ENCODE measurements at places on chromosomes 3 and 15.

DNA sequence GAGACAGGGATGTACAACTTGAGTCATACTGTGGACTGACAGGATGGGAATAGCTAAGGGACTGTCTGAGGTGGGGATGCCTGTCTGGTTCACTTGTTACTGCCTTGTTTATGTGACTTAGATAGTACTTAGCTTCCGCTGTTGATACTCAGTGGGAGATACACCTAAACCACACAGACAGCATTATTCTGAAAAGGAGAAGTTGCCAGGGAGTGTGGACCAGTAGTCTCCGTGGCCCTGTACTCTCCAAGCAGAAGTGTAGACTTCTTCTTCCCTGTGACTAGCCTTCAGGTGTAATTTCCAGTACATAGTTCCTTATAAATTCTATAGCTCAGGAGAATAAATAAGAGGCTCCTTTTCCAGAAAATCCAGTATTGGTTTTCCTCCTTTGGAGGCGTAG, 5.1 kb downstream of the HIGD2B start:
- no peak for DNase-seq

GRCh38 chr15:48466820-48467219, 135.6 kb downstream of the DUT start:
- no peak for DNase-seq

DNA sequence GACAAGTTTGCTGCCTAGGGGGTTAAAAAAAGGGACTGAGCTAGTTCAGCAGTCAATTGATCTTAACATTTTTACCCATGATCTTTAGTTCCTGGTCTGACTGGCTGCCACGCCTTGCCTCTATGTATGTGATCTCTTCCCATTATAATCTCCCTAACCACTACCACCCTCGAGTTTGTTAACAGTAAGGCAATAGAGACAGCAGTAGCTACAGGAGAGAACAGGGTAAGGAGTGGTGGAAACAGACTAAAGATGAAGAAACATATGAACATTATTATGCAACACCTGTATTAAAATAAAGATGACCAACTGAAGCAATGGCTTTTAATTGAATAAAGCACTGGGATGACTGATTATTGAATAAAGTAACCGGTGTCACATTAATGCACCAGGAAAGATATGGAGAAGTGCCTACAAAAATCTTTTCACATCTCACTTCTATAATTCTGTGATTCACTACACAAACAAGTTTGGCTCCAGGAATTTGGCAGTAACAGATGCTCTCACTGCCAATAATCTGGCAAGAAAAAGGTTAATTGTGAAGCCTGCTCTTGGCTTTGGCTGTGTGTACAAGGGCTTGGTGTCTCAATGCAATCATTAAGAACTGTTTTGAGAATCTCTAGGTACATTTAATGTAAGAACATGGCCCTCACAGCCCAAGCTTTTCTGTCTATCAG, 95.7 kb downstream of the HHLA2 start:
- DNase-seq, result no peak

GRCh38 chr3:190360228-190360627, 27.7 kb upstream of the CLDN16 start:
- no peak for DNase-seq

- no peak for DNase-seq
Observed at GRCh38 chr15:24772266-24772665, 96.7 kb downstream of the NPAP1 start.

GRCh38 chr3:81027344-81027743, 734.1 kb downstream of the GBE1 start:
- no peak for DNase-seq

DNA sequence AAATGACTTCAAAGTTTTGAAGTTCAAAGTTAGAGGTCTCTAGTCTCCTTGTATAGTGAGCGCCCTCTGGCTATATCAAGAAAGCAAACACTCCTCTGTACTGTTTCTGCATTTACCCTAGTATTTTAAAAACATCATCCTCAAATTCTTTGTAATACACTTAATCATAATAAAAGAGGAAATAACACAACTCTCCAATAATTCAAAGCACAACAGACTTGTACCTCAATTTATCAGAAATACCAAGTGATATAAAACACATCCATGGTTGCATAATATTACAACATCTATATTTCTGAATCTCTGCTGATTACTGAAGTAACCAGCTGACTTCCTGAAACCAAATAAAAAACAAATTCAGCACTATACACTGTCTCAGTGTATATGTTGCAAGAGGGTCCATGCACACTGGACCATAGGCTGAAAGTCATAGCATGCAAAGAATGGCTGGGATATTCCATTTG, 12.5 kb downstream of the PLOD2 start:
- no peak for DNase-seq

- no peak for DNase-seq
Observed at GRCh38 chr15:37880009-37880834, 54.2 kb upstream of the TMCO5A start.

- no peak for DNase-seq
Observed at GRCh38 chr15:39741258-39741657, 41.4 kb downstream of the FSIP1 start.

GRCh38 chr15:78063970-78064385, 13.5 kb downstream of the TBC1D2B start:
- no peak for DNase-seq

- no peak for DNase-seq
Observed at GRCh38 chr3:9059489-9060400, 96.5 kb upstream of the RAD18 start.

- DNase-seq, result no peak
Observed at GRCh38 chr3:121481106-121481880, 64.5 kb downstream of the POLQ start.

DNA sequence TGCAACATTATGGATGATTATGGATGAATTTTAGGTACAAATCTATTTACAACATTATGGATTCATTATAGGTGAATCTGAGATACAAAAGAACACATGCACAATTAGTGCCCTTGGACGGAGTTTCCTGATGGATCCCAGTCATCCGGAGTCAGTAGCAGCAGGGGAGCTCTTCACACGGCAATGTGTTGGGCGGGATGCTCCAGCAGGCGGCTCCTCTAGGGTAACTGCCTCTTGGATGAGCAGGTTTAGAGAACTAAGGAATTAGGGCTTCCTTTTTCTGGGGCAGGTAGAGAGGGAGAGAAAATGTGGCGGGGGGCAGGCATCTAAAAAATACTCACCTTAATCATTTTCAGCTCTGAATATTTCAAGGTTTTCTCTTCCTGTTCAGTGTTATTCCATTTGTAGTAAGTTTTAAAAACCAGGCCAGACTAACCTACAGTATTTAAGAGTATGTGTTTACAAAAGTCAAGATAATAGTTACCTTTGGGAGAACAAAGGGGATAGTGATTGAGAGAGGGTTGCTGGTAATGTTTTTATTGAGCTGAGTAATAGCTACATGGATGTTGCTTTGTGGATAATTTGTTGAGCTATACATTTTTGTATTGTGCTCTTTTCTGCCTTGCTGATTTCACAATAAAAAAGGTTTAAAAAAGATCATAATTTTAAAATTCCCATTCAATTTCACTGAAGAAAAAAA, 27.4 kb upstream of the GOLM2 start:
- DNase-seq, result no peak

GRCh38 chr3:14200276-14200675, 21.7 kb downstream of the LSM3 start:
- no peak for DNase-seq

GRCh38 chr3:45640724-45641361, 46.3 kb downstream of the LIMD1 start:
- DNase-seq, result no peak

GRCh38 chr3:77690284-77690845, 650.5 kb downstream of the ROBO2 start:
- DNase-seq, result no peak

DNA sequence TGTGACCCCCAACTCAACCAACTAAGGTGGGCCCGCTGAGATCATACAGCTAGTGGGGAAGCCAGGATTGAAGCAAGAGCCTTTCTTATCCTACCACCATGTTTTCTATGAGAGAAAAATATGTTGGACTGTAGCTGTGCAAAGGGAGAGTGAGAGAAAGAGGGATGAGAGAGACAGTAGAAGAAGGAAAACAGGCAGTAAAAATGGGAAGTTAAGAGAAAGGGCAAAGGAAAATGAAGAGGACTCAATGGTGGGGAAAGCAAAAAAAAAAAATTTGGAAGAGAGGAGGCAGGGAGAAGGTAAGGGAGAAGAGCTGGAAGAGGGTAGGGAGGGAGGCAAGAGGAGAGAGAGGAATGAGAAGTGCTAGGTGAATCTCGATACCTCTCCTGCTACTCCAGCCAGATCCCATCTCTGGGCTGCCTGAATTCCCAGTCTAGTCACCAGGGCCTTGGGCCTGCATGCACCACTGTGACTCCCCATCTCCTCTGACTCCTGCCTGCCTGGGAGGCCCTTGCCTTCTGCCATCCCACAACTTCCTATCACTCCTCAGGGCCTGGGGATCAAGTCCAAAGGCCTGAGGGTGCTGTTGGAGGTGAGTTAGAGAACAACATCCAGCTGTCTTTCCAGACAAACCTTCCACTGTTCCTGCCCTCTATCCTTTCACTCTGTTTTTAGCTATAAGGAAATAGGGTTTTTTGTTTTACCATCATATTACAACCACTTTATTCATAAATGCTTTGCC, 15.7 kb downstream of the FAM81A start:
- no peak for DNase-seq

GRCh38 chr15:85026304-85027032, 44.8 kb downstream of the PDE8A start:
- no peak for DNase-seq

- no peak for DNase-seq
Observed at GRCh38 chr3:99287876-99288275, 350.5 kb upstream of the COL8A1 start.

- DNase-seq, result no peak
Observed at GRCh38 chr3:70984776-70985482, 598.6 kb downstream of the FOXP1 start.

DNA sequence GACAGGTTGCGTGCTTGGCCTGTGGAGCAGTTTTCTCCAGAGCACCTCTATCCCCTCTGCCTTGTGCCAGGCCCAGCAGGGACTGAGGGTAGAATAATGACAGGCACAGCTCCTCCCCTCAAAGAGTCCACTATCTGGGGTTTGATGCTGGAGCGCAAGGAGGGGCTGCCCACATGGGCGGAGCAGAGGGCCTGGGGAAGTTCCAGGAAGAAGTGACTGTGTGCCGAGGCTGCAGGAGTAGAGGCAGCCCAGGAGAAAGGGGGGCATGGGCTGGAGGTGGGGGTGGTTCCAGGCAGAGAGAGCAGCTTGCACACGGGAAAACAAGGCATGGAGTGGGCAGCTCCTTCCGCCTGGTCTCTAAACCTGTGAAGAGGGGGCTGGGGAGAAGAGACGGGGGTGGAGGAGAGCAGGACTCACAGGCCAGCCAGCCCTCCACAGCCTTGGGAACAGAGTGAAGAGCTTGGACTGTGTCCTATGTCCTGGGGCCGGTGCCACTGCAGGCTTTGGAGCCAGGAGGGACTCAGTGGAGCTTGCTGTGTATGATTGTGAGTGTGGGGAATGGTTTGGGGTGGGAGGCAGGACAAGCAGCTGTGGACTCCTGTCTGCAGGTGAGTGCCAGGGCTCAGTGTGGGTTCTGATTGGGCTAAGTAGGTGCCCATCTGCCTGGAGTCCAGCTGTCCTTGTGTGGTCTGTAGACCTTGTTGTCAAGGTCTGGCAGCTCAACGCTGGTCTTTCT, 48.1 kb downstream of the APBA2 start:
- no peak for DNase-seq

- DNase-seq, result no peak
Observed at GRCh38 chr3:113556316-113556945, 24.1 kb downstream of the SIDT1 start.

DNA sequence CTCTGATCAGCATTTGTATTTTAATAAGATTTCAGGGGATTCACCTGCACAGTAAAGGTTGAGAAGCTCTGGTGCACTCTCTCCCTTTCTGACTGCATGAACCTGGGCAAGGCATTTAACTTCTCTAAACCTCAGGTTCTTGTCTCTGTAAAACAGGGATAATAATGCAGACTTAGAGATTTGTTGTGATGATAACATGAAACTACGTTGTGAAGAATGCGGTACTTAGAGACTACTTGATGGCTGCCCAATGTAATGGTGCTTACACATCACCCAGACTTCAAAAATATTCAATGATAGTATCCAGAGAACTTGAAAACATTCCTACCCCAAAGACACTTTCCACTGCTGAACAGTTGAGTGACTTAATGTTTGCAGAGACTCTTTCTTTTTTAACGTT, 19.8 kb upstream of the TNFSF10 start:
- DNase-seq, result no peak

DNA sequence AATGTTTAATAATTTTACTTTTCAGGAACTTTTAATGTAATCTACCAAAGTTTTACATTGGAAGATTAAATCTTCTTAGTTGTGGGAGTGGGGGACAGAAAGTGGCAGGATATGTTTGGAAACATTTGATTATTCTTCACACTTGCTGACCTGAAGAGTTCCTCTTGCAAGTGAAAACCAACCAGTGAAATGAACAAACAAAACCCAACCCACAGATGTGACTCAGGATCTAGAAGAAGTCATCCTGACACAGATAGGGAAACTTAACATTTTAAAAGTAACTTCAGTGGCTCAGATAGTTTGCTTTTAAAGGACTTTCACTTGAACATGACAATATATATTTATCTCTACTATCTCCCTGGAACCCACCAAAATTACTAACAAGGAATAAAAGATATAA, 55.4 kb downstream of the ASTE1 start:
- DNase-seq, result no peak
